ENCODE measurements at places on chromosomes 5 and 9.

GRCh38 chr9:113921396-113921925, 45.4 kb downstream of the ZNF618 start:
- DNase-seq = no peak

DNA sequence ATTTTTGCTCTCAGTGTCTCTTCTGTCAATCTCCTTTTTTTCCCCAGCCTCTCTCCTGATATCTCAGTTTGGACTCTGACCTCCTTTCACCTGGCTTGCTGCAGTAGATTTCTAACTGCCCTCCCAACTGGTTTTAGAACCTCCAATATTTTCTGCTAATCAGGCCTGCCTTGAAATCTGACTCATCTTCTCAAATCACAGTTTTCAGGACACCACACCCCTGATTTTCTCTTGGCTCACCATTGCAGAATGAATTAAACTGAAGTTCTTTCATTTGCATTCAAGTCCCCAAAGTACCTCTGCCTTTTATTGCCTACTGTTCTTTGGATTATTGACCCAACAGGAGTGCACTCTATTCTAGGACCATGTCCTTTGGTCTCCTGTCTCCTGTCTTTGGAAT, 310.4 kb upstream of the TRPC7 start:
- DNase-seq = no peak

DNA sequence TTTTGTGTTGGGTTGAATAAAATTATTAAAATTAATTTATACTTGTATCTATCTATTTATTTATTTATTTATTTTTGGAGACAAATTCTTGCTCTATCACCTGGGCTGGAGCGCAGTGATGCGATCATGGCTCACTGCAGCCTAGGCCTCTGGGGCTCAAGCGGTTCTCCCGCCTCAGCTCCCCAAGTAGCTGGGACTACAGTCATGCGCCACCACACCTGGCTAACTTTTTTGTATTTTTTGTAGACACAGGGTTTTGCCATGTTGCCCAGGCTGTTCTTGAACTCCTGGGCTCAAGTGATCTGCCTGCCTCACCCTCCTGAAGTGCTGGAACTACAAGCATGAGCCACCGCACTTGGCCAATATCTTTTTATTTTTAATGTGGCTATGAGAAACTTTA, 134.7 kb upstream of the SPDL1 start:
- DNase-seq = no peak

DNA sequence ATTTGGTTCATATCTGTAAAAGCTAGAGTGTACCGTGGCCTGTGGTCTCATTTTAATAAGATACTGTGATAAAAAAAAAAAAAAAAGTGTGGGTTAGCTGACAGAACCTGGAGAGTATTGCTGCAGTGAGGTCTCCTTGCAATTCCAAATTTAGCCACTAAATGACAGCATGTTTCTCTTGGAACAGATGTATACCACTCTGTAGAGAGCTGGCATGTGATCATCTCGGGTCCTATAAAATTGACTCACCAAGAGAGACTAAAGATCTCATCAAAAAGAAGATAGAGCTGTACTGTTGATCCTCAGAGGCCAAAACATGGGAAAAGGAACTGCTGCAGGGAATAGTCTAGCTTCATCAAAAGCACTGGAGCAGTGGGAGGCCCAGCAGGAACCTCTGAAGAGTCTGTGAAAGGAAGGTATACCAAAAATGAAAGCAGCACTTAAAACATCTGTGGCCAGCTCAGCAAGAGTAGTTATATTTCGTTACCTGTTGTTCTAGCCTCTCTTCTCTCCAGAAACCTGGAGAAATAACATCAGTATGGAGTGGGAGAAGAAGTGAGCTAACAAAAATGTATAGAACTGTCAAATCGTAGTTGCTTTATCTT, 826.8 kb downstream of the EFNA5 start:
- DNase-seq = no peak

GRCh38 chr9:27118916-27119315, 9.9 kb downstream of the TEK start:
- no peak for DNase-seq

- no peak for DNase-seq
These were observed 25.8 kb upstream of the TRIM32 start for GRCh38 chr9:116661037-116661954.

DNA sequence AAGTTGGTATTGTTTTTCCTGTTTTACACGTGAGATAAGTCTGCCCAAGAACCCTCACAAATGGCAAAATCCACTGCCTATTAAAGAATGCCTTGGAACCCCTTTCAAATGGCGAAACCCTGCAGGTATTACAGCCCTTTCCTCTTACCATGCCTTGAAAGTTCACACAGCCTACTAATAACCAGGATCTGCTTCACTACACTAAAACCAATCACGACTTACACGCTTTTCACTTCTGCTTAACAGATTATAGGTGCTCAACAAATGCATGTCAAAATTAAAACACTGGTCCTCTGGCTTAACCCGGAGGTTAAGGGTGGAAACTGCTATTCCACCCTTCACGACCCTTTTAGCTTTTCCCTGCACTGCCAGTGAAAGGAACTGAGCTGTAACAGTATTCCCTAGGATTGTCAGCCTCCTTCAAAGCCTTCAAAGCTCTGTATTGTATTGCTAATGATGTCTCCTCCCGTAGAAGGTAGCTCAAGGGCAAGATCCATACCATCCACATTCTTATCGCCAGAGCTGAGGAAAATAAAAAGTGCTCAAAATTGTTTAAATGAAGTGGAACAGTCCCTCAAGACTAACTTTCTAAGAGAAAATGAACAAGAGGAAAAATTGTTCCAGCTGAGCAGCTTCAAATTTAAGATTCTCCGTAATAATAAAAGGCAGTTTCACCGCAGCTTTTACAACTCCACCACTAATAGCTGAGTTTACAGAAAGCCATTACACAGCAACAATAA, 997 bp downstream of the AUH start:
- no peak for DNase-seq

GRCh38 chr5:95619096-95619495, 791 bp upstream of the GPR150 start:
- no peak for DNase-seq

DNA sequence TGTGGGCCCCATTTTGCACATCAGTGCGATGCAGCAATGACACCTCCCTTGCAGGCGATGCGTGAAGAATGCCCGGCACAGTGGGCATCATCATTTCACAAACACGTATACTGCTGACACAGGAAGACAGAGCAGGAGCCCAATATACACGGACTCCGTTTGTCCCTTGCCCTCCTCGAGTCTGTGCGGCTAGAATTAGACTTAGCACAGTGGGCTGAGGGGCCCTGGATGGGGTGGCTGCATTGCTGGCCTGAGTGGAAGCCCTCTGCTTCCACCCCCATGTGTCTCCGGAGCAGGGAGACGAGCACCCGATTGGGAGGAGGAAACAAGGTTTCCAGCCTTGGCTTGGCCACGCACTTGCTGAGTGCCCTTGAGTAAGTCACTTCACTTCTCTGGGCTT, 40.8 kb downstream of the GSN start:
- DNase-seq = no peak

GRCh38 chr5:34586117-34586885, 69.8 kb upstream of the RAI14 start:
- DNase-seq = no peak

GRCh38 chr5:168227973-168228615, 63.4 kb upstream of the WWC1 start:
- DNase-seq = no peak

DNA sequence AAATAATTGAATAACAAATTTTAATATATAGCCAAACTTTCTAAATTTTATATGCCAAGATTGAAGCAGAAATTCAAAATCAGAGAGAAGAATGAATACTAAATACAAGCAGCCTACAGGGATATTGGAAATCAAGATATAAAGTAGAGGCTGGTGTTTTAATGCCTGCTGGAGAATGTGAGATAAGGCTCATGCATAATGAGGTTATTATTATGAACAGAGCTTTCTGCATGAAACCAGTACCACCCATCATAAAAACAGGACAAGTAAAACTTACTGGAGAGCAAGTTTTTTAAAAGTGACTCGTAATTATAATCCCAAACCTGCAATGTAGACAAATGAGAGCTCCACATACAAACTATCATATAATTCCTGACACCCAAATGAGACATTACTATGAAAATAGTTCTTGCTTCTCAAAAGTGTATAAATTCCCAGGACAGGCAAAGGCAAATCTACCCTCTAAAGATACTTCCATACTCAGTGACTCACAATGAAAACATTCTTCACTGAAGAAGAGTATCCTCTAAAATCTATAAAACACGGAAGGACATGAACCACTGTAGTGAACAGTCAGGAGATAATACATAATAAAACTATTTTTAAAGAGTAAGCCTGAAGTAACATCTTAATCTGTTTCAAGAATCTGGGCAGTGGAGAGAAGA, 532.0 kb upstream of the GRAMD2B start:
- DNase-seq = no peak

GRCh38 chr9:105073147-105073546, 145.2 kb upstream of the ABCA1 start:
- no peak for DNase-seq

DNA sequence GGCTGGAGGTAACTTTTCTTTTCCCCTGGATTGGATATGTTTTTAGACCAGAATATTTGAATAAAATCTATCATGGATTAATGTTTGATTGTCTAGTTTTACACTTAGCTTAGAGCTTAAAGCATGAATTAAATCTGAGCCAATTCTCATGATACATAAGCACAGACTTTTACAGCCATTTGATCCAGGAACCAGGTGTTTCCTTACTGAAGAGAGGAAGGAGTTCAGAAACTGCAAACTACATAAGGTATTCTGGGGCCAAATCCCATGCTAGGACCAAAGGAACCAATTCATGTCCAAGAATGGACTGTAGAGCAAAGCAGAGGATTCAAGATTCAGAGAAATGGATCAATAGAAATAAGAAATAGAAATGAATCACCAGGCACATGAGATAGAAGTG, 360.4 kb upstream of the ZNF608 start:
- no peak for DNase-seq

DNA sequence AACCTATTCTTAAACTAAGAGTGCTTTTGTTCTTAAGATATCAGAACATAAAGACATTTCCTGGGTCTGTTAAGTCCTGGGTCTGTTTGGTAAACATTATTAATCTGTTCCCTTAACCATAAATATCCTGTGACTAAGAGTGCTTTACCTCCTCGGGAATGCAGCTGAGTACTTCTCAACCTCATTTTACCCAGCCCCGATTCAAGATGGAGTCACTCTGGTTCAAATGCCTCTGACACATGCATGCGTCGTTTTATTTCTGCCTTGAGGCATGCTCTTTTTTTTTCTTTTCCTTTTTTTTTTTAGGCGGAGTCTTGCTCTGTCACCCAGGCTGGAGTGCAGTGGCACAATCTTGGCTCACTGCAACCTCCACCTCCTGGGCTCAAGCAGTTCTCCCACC, 39.8 kb upstream of the FBXL17 start:
- no peak for DNase-seq

DNA sequence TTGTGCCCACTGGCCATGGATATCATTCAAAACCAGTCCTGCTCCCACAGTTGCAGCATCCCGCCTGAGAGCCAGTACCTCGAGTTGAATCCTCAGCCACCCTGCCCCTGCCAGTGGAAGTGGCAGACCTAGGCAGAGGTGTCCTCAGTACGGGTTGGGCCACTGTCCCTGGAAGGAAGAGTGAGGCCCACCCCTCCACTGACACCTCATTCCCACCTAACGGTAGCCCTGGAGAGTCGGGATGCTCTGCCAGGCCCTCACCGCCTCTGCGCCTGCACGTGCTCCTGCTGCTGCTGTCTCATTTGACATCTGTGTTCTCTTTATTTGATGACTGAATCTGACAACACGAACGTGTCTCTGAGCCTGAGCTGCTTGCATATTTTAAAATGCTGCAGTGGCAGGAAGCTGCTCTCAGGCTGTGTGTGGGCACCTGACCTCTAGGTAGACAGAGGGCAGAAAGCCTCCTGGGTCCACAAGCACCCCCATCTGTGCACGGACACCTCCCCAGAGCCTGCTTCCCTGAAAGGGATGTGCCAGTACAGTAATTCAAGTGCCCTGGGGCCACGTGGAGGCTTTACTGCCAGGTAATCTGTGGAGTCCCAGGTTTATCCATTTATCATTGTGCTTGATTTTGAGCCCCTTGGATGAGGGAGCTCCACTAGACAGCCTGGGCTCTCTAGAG, 194.7 kb downstream of the CACNA1B start:
- DNase-seq = no peak

GRCh38 chr9:88775037-88775471, 216.2 kb upstream of the S1PR3 start:
- DNase-seq = no peak

GRCh38 chr9:98130576-98131228, 11.7 kb upstream of the TRIM14 start:
- no peak for DNase-seq

DNA sequence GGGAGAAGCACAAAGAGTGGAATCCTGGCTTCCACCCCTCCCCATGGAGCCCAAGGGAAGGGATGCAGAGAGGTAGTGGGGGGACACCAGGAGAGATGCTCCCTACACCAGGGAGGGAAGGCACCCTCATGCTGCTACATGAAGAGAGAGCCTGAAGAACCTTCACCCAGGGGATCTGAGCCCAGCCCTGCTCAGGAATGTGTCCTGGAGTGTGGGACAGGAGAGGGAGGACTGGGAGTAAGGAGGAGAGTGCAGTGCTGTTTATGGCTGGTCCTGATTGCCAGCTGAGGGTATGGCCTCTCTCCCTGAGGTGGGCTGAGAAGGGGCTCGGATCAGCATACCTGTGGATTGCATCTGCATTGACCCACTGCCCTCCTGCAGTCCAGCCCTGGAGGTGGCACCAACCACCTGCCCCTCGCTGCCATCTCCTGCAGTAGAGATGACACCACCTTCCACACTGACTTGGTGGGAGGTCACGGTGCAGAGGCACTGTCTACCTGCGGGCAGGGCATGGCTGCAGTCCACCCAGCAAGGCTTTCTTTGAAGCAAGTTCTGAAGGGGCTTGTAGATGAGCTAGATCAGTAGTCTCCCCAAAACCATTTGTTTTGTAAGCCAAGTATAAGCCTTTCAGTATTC, 114.9 kb upstream of the SLC25A48 start:
- no peak for DNase-seq

GRCh38 chr5:40485021-40485998, 194.4 kb upstream of the PTGER4 start:
- no peak for DNase-seq

GRCh38 chr9:959914-960313, 16.5 kb upstream of the DMRT3 start:
- no peak for DNase-seq

- no peak for DNase-seq
These were observed 267.0 kb upstream of the TYRP1 start for GRCh38 chr9:12425878-12426864.

DNA sequence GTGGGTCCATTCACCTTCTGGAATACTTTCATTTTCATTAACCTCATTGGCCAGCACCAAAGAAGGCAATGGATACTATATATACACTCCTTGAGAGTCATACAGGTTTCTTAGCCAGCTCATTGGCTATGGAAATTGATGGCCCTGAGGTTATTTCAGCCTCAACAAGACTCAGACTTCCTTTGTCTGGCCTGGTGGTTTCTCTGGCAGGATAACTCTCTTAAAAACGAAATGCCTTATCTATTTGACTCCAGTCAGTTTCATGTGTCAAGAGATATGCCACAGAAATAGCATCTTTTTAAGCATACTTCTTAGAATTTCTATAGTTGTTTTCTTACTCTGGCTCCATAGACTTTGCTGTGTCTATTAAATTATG, 28.9 kb downstream of the CDH9 start:
- DNase-seq = no peak
